ENCODE measurements at places on chromosomes 16 and 17.

DNA sequence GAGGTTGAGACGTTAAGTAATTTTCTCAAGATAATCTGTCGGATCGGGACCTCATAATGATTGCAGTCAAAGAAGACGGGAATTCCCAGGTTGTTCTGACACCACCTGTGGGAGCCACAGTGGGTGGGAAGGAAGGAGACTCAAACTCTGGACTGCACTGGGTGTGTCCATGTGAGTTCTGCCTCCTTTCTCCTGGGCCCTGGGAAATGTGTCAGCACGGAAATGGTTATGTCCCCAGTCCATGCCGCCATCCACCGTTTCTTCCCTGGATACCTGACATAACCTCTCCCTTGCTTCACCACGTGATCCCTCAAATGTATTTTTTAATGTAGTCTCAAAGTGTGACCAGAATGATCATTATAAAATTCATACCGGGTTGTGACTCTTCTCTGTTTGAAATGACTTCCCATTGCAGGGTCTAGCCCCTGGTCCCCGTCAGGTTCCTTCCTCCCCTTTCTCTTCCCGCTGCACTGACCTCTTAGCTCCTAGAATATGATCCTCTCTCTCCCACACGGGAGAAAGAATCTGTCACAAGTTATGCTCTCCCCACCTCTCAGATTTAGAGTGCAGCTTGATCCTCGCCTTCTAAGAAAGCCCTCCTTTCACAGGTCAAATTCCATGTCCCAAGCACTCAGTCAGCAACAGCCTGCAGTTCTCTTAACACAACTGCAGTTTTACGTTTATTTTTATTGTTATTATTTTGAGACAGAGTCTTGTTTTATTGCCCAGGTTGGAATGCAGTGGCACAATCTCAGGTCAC, 820.0 kb upstream of the EEF2KMT start:
- H3K36me3 ChIP-seq, result no peaks in the 10 kb centered on the region
- H3K4me3 ChIP-seq, result no peak overlapping the region
- H3K4me1 ChIP-seq, result no peaks in the 10 kb centered on the region
- no peaks in the 10 kb centered on the region for H3K27me3 ChIP-seq
- no peak overlapping the region for H3K27ac ChIP-seq

DNA sequence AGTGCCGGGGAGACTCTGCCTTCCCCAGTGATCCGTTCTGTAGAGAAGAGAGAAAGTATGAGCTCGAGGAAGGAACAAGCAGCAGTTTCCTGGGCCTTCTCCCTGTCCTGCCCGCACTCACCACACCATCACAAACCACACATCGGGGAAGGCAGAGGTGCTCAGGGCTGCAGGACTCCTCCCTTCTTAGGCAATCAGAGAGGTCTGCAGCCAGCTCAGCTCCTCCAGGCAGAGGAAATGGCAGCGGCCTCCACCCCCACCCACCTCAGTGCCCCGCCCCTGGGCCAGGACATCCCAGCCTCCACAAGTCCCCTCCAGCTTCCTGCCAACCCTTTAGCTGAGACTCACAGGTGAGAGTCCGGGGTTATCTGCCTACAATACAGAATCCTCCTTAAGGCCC, 2.0 kb downstream of the ZNF319 start:
- DNase-seq, result peak; percentile 49
- H3K4me3 ChIP-seq, result no peak overlapping the region
- H3K27ac ChIP-seq, result no peak overlapping the region

DNA sequence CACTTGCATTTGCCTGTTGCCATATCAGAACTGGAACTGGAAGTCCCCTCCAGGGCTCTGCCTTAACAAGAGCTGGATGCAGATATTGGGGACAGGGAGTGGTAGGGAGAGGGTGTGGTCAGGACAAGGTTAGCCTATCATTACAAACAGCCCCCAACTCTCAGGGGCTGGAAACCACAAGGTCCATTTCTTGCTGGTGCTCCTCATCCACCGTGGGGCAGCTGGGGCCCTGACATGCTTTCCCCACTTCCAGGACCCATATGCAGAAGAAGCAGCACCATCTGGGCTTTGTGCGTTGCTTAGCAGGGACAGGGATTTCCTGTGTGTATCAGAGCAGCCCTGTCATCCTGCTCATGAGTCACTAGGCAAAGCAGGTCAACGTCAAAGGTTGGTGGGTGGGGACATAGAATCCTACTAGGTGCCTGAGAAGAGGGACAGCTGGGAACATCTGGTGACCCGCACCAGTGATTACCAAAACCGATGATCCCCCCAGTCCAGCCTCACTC, 26.9 kb downstream of the RGS9 start:
- DNase-seq, result peak; percentile 44
- peaks cover 9% of the 10 kb centered on the region for H3K36me3 ChIP-seq
- H3K4me1 ChIP-seq, result peaks cover 13% of the 10 kb centered on the region
- no peak overlapping the region for H3K4me3 ChIP-seq
- H3K27me3 ChIP-seq, result no peaks in the 10 kb centered on the region

DNA sequence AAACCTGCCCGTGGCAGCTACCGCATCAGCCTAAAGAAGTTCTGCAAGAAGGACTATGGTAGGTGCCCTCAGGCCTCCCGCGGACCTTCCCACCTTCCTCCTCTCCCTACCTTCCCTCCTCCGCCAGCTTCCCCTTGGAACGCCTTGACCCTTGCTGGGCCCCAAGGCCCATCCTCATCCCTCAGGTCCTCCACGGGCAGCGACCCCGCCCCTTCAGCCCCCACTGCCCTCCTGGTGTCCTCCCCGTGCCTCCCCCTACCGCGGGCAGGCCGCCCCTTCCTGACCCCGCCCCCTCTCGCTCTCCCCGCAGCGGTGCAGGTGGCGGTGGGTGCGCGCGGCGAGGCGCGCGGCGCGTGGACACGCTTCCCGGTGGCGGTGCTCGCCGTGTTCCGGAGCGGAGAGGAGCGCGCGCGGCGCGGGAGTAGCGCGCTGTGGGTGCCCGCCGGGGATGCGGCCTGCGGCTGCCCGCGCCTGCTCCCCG, 1.4 kb upstream of the TBC1D24 start:
- H3K27ac ChIP-seq, result 0 out of 2 replicates have a peak overlapping the region, but pooled peaks have one; percentile 18
- H3K4me1 ChIP-seq, result peaks cover 75% of the 10 kb centered on the region

GRCh38 chr16:52872731-52873130, 180.0 kb downstream of the CHD9NB start:
- no peaks in the 10 kb centered on the region for H3K4me1 ChIP-seq
- no peak overlapping the region for H3K27ac ChIP-seq
- H3K27me3 ChIP-seq, result no peaks in the 10 kb centered on the region
- DNase-seq, result no peak

GRCh38 chr16:64391063-64391600, 730.7 kb downstream of the CDH11 start:
- no peaks in the 10 kb centered on the region for H3K36me3 ChIP-seq
- H3K4me3 ChIP-seq, result no peak overlapping the region
- no peaks in the 10 kb centered on the region for H3K4me1 ChIP-seq

- H3K4me1 ChIP-seq, result peaks cover 24% of the 10 kb centered on the region
- peaks cover 53% of the 10 kb centered on the region for H3K36me3 ChIP-seq
- peak overlapping the region; percentile 85 for H3K4me3 ChIP-seq
- H3K27me3 ChIP-seq, result no peaks in the 10 kb centered on the region
- peak; percentile 15 for DNase-seq
Observed at GRCh38 chr17:47821031-47821423, 567 bp downstream of the OSBPL7 start.

- H3K4me3 ChIP-seq, result no peak overlapping the region
- DNase-seq, result no peak
- H3K36me3 ChIP-seq, result no peaks in the 10 kb centered on the region
- H3K4me1 ChIP-seq, result peaks cover 18% of the 10 kb centered on the region
- no peak overlapping the region for H3K27ac ChIP-seq
Observed at GRCh38 chr17:46768540-46768870, 50.0 kb downstream of the WNT3 start.

GRCh38 chr17:15265131-15265530, at the start of gene PMP22:
TSS of gene PMP22 (minus strand) at chr17:15265326. CDS start at chr17:15260727, 4,599 bp downstream.
- DNase-seq, result no peak
- H3K36me3 ChIP-seq, result no peaks in the 10 kb centered on the region
- H3K27ac ChIP-seq, result no peak within 1 kb of the TSS
- no peaks in the 10 kb centered on the region for H3K27me3 ChIP-seq
- H3K4me3 ChIP-seq, result no peak within 1 kb of the TSS

DNA sequence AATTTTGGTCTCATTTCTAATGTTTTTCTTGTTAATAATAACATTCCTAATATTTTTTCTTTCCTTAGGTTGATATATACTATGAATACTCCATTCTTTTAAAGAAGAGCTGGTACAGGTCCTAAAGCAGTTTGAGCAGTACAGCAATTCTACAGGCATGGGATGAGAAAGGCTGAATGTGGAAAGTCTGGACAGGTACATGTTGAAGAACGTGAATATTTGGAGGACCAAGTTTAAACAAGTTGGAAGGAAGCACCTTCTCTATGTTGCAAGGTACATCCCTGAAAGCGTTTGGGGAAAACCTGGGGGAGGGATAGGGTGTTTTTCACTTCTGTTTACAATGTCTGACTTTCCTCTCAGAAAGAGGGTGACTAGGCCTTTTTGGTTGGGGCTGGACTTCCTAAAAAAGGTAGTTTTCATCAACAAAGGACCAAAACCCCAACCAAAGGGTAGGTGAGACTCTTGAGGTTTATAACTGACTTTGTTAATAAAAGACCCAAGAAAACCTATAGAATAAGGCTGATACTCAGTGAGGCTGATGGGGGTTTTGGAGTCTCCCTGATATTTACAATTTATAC, 95.9 kb upstream of the AXIN2 start:
- H3K27me3 ChIP-seq, result no peaks in the 10 kb centered on the region
- H3K4me3 ChIP-seq, result no peak overlapping the region

GRCh38 chr16:52817696-52818095, 235.0 kb downstream of the CHD9NB start:
- H3K27me3 ChIP-seq, result no peaks in the 10 kb centered on the region
- no peaks in the 10 kb centered on the region for H3K4me1 ChIP-seq
- no peak overlapping the region for H3K4me3 ChIP-seq
- H3K27ac ChIP-seq, result no peak overlapping the region
- H3K36me3 ChIP-seq, result no peaks in the 10 kb centered on the region
- DNase-seq, result no peak

GRCh38 chr17:13001991-13002615, 15.7 kb downstream of the ELAC2 start:
- DNase-seq, result no peak
- H3K4me1 ChIP-seq, result no peaks in the 10 kb centered on the region
- H3K27ac ChIP-seq, result no peak overlapping the region
- no peak overlapping the region for H3K4me3 ChIP-seq
- H3K27me3 ChIP-seq, result no peaks in the 10 kb centered on the region
